ENCODE measurements at places on chromosomes 4 and X.

DNA sequence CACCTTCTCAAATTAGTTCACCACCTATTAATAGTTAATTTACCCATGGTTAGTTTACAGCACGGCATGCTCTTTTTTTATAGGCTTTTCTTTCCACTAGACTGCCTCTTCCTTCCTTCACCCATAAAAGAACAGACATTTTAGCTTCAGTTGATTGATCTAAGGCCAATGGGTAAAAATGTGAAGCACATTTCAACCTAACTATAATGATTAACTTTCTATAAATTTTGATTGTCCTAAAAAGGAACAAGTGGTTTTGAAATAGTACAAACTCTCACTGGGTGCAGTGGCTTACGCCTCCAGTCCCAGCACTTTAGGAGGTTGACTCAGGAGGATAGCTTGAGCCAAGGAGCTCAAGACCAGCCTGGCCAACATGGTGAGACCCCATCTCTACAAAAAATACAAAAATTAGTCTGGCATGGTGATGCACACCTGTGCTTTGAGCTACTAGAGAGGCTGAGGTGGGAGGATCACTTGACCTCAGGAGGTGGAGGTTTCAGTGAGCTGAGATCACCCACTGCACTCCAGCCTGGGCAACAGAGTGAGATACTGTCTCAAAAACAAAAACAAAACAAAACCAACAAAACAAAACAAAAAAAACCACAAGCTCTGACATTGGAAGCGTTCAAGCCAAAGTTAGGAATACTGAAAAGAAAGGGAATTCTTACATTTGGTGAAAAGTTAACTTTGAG is 89.9 kb upstream of the FAT1 start:
- no peak for DNase-seq

DNA sequence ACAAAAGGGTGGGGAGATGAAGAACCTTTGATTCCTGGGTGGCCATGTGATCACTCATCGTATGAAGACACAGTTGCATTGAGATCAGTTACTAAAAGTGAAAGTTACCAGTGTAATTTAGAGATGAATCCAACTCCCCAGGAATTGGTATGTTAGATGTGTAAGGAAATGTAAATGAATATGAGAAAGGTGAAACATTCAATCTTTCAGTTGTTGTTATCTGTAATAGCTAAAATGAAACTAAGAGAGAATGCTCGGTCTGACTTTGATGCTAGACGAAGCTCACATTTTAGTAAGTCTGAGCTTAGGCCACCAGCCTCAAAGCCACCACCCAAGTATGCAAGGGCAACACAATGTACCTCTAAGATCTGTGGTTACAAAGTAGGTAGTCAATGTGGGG is 194.3 kb upstream of the POF1B start:
- no peak for DNase-seq

DNA sequence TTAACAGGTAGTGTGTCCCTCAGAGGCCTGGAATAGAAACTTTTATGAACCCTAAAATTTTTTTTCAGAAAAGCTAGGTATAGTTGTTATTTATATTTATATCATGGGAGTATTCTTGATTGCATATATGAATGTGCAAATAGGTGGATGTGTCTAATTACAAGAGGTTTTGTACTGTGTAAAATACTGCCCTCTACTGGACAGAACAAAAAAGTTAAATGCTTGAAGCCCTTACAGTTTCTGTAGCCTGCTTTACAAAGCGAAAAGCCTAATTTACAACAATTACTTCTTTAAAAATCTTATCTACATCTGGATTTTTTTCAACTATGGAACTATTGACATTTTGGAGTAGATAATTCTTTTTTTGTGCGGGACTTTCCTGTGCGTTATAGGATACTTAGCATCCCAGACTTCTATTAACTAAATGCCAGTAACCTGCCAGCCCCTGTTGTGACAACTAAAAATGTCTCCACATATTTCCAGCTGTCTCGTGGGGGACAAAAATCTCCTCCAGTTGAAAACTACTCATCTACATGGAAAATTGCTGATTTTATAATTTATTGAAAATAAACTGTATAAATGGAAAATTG is 35.1 kb downstream of the ENPEP start:
- no peak for DNase-seq

DNA sequence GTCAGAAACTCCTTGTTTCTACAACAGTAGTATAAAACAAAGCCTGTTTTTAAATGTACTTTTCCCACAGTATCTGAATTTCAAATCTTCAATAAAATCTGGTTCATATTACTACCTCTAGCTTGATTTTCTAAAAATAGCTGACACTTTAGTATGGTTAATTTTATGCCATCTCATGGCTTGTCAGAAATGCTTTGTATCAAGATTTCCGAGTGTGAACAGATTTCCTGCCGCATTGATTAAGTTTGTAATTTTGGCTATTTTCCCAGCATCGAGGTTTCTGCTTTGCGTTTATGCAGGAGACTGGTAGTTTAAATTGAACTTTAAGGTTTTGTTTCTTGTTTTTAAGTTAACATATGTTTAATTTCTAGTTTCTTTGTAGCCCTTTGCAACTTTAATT is 44.2 kb downstream of the CLCN3 start:
- no peak for DNase-seq

DNA sequence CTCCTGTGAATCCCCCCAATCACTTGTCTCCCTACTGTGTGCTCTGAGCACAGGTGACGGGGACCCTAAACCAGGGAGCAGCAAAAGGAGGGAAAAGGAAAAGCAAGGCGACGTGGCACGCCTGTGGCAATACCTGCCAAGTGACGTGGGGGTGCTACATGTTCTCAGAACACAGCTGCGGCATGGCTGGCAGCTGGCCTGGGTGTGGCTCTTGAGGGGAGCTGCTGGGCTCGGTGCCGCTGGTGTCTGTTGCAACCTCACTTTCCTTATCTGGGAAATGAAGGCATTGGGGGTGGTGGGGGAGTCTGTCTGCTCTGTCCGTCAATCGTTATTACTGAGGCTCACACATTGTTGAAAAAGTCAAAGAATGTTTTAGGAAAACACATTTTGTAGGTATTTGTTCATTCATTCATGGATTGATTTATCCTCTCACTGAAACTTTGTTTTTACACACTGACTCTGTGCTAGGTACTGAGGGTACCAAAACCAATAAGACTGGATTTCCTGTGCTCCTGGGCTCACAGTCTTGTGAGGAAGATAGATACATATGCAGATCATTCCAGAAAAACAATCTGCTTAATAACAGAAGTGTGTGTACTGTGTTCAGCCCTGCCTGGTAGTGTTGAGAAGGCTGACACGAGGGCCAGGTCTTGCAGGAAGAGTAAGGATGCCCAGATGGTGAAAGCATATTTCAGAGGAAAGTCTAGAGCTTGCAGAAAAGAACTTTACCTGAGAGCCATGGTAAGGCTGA is 217.6 kb downstream of the PTTG2 start:
- DNase-seq, result peak; percentile 54

DNA sequence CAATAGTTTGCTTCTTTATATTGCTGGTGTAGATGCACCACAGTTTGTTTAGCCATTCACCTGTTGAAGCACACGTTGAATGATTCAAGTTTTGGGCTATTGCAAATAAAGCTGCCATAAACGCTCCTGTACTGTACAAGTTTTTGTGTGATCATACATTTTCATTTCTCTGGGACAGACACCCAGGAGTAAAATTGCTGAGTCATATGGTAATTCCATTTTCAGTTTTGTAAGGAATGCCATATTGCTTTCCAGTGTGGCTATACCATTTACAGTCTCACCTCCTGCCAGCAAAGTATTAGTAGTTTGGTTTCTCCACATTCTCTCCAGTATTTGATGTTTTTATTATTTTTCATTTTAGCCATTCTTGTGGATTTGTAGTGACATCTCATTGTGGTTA is 32.0 kb upstream of the CAPN6 start:
- no peak for DNase-seq

DNA sequence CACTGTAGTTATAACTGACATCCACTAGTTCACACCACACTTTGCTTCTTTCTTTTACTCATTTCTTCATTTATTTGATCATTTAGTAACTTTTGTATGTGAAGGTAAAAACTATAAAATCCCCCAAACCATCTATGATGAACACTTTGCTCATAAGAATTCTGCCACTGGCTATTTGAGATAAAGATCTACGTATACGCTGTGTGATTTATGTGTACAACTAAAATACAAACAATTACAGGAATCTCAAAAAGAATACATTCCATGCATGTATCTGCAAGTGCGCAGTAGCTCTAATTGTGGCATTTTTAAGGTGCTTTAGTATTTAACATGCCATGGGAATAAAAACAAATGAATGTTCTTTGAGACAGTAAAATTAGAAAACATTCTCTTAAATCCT is 156.9 kb upstream of the NAP1L5 start:
- no peak for DNase-seq

- DNase-seq, result no peak
These were observed 26.6 kb upstream of the MAN2B2 start for GRCh38 chr4:6548201-6548881.

DNA sequence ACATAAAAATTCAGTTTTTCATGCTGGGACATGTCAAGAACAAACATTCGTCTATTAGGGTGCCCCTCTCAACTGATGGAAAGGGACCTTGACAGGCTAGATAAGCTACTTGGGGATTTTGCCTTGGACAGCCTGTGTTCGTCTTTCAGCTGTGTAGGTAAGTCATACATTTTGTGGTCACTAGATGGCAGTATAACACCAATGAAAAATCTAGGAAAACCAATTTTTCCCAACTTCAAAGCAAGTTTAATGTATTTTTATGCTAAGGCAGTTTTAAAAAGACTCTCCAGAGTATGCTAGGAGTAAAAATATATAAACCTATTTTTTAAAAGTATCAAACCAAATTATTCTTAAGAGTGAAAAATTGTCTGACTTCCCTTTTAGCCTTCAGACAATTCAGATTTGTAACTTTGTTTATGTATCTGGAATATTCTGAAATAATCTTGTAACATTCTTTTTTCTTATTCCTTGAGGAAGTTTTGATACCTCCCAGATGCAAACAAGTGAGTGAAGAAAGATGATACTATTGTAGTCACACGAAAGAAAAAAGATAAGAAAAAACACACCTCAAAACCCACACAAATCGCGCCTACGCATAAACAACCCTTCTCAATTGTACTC is 158.3 kb downstream of the CPE start:
- no peak for DNase-seq

- no peak for DNase-seq
These were observed 51.8 kb upstream of the TRAM1L1 start for GRCh38 chr4:117137145-117137544.

DNA sequence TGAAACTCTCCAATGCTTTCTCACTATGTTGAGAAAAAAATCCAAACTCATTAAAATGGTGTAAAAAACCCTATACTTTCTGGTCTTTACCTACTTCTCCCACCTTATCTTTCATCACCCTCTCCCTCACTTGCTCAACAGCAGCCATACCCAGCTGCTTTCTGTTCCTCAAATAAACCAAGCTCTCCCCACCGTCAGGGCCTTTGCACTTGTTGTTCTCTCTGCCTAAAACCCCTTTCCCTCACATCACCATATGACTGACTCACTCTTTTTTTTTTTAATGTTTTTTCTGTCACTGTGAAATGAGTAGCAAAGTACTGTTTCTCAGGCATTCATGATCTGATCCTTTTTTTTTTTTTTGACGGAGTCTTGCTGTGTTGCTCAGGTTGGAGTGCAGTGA is 122.3 kb upstream of the TMEM164 start:
- DNase-seq, result no peak

DNA sequence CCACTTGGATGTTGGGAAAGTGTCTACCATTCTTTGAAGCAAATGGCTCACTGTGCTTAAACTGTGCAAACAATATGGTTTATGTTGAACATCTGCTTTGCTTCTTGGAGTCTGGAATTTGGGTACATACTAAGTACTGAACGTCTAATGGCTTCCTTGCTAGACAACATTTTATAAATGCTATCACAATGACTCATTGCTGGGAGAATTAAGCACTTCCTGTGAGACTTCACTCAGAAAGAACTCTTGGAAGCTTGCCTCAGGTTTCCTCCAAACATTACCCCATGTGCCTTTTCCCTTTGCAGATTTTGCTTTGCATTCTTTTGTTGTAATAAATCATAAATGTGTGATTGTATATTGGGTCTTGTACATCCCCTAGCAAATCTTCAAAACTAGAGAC is 139.7 kb downstream of the PACRGL start:
- no peak for DNase-seq

DNA sequence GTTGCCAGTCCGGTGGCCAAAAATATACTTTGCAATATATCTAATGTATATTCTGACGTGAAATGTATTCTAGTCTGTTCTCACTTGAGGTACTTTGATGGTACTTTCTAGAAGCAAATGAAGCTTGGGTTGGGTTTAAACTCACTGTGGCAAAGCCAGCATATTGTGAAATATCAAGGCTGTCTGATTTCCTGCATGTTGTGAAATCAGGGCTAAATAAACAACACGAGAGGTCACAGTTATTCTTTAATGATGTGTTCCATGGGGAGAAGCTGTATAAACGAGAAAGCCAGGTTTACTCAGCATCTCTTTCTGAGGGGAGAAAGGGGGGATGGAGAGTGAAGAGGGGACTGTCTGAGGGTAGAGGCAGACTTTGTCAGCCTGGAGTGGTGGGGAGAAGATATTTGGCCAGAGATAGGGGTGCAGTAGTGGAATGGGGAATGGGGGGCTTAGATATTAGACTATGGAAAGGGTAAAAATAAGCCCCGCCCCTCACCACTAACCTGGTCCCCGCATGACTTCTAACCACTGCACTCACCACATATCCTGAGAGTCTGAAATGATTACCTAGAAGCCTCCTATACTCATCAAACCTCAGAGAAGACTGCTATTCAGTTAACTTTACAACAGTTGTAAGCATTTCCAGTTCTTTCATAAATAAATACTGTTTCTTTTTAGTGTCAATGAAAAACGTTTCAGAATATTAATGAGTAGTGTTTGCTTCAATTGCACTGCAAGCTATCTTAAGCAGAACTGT is 5.9 kb upstream of the SCARB2 start:
- DNase-seq, result no peak

DNA sequence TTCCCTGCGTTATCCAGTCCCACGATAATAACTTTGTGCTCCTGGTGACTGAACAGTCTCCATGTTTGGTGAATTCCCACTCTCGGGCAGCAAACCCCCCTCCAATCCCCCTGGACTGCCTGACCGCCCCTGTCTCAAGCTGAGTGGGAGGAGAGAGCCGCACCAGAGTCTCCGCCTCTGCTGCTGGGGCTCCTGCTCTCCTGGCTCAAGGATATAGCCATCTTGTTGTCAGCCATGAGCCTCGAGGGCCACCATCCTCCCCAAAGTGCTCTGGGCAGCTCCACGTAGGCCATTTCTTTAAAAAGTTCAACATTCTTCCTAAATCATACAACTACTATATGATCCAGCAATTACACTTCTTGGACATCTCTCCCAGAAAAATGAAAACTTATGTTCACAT is 49.3 kb upstream of the PGRMC1 start:
- no peak for DNase-seq

Measured in activated CD4-positive, alpha-beta T cell treated with anti-CD3 and anti-CD28 coated beads for 4 hours (primary cell).